NCI-H510A treated with DMSO at 0.1 percent for 48 hours (cell line): ENCODE measurements at places on chromosomes 2 and 18.
A peak's percentile ranks its signal among the peaks of the same experiment; 100 is the strongest.

DNA sequence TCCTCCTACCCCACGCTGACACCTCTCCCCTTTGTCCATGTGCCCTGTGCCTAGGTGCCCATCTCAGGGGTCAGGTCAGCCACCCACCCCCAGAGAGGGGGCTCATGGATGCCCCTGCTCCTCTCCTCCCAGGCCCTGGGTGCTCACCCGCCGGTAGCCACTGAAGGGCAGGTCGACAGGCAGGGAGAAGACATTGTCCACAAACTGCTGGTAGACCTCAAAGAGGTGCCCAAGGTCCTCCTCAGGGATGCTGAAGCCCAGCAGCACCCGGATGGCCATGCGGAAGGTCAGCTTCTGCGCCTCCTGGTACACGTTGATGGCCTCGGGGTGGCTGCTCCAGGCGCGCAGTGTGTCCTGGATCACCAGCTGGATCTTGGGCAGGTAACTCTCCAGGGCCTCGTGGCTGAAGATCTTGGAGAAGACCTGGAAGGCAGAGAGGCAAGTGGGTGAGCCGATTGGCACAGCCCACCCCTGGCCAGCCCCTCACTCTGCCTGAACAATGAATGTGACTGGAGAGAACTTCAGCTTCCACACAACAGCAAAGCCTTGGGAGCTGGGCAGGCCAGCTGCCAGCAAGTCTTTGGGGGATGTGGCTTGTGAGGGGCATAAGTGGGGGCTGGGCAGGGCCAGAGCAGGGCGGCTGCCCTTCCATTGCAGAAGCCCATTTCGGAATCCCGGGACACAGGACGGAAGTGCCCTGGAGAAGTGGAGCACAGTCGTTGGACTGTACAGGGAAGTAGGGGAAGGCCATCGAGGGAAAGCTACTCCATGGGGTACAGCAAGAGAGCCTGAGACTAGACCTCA is 12.5 kb downstream of the CYP26B1 start:
- DNase-seq = no peak

DNA sequence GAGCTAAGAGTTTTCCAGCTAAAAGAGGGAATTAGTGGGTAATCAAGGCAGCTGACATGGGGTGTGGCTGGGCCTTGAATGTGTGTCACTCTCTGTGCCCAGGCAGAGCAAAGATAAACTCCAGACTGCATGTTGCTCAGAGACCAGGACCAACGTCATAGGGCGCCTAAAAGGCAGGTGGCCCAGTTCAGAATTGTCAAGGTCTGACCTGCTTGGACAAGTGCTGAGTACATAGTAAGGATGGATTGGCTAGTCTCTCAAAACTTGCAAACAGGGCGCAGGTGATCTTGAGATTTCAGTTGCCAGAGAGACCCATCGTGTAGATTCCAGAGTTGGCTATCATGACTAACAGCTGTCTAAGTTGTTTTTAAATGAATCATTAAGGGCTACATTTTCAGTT is 19.0 kb downstream of the CLUL1 start:
- peak; percentile 67 for DNase-seq

GRCh38 chr18:64717026-64717425 is 568.1 kb upstream of the LINC00305 start:
- no peak for DNase-seq

GRCh38 chr2:241489733-241490680 is 18.4 kb downstream of the STK25 start:
- DNase-seq = no peak

DNA sequence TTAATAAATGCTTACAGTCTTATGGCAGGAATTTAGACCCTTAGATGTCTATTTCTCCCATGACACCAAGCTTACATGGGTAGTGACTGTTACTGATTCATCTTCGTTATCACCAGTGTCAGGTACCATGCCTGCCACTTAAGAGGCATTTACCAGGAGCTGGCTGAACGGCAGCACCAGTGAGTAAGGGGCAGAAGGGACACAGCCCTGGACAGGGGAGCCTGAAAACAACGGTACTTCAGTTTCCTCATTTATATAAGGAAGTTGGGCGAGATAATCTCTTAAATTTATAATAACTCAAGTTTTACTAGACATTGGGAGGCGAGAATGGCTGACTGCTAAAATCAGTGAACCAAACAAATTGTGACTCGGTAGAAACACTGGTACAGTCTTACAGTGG is 1.2 kb downstream of the COA5 start:
- DNase-seq = no peak

DNA sequence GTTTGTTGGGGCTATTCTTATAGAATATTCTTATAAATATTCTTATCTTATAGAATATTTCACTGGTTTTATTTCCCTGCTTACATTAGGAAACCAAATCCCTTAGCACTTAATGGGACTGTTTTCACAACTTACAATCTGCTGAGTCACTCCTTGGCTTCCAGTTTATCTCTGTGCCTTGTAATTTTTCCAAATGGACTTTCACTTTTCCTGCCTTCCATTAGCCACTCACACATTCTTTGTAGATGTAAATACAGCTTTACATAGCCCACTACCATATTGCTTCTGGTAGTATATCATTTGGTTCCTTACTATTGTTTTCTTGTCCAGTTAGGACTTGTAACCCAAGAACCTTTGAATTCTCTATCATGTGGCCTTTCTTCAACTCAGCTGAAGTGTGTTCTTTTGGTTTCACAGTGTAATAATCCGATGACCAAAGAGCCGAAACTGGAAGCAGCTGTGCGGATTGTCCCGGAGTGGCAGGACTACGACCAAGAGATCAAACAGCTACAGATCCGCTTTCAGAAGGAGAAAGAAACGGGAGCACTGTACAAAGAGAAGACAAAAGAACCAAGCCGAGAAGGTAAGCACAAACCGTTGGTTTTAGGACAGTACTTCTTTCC is 96.1 kb downstream of the UGGT1 start:
- peak; percentile 36 for DNase-seq

GRCh38 chr2:25085761-25086560 is 44.1 kb downstream of the EFR3B start:
- DNase-seq = peak; percentile 43

DNA sequence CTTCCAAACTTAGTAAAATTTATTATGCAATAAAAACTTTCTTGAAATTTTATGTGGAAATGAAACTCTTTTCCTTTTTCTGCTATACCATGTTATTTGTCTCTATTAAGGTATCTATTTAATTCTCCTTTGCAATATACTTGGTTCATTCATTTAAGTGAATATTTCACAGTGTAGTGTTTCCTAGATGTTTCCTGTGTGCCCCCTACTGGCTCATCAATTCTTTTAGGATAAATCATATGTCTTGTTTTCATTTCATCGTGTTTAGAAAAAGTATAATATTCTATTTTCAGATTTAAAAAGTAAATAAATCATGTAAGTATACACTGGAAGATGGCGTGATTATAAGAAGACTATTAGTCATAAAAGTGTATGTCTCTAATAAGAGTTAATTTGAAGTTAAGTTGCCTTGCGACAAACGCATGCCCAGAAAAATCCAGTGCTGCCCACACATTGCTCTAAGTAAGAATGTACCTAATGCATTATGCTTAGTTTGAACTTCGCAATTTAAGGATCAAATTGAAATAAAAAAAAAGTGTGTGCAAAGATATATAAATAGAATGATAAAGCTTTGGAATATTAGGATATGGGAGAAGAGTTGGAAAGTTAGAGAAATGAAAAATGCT is 525.4 kb downstream of the KCNJ3 start:
- DNase-seq = peak; percentile 43

DNA sequence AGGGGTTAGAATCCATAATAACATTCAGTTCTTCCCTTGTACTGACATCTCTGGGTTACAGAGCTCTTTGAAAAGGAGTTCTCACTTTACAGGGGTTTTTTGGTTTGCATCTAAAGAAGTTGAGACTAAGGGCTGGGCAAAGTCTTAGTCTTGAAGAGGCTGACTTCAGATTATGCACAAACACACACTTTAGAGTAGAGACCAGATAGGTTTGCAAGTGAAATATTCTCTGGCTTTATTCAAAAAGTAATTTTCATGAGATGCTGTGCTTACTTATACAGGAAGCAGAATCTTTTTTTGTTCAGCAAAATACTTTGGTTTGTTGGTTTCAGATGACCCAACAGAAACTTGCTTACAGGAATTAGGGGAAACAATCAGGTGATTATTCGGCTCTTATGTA is 410.9 kb upstream of the LRRTM1 start:
- no peak for DNase-seq

- DNase-seq = no peak
Measured at GRCh38 chr18:1026930-1027329, 122.3 kb downstream of the ADCYAP1 start.

DNA sequence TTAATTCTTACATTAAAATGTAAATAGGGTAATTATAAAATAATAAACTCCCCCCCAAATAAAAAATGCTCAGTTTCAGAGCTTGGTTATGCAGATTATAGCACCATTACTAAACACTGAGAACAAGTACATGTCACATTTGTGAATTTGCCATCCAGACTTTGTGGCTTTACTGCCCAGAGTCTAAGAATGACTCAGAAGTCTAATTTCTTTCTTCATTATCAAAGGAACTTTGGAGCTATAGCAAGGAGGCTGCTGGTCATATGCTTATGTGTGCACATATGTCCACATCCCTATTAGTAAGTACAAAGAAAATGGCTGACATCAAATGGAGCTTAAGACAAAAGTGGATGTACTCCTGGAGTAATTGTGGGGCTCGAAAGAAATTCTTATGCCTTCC is 248.5 kb upstream of the SESTD1 start:
- DNase-seq = no peak

DNA sequence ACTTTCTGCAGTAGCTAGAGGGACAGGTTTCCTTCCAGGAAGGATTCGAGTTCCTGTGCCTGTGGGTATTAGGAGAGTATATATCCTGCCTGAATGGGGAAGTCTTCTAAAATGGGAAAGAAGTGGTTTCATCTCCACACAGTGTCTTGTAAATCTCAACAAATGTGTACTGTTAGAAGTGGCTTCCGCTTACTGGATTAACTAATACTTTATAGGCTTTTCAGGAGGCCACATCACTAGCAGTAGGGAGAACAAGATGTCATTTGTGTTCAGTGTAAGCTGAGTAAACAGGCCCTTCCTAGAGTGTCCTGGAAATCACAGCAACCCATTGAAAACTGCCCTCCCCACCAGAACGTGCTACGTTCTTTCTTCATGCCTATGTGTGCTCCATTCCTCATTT is 12.5 kb upstream of the POLR1B start:
- no peak for DNase-seq

DNA sequence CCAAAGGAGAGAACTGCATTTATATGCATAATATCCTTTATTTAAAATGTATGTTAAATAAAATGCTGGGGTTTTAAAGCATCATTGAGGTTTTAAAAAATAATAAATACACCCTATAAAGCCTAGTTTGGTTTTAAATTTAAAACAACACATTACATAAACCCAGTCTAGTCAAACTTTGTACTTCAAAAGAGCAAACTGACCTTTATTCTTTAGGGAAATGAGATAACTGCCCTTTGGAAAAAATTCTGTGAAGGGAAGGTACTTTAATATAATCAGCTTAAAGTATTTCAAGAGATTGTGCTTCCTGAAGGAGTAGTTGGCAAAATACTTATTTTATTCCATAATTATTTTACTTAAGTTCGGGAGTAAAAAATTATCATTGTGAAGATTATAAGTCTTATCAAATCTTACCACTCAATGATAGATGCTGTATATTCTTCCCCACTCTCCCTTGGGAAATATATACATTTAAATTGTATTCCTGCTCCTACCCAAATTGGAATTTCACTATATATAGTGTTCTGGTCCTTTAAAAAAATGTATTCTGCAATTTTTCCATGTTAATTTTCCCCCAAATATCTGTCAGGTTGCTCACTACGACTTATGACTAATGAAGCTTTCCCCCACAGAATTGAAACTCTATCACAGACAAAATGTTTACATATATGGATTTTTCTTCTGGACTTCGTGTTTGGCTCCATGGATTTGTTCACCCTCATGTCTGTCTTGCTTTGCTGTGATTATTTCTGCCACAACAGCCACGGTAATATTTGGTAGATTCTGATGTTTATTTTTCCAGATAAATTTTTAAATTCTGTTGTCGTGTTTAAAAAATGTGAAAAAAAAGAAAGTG is 42.1 kb downstream of the ZC3H6 start:
- no peak for DNase-seq

- DNase-seq = no peak
Measured at GRCh38 chr2:28164280-28164801, 228.3 kb upstream of the FOSL2 start.

DNA sequence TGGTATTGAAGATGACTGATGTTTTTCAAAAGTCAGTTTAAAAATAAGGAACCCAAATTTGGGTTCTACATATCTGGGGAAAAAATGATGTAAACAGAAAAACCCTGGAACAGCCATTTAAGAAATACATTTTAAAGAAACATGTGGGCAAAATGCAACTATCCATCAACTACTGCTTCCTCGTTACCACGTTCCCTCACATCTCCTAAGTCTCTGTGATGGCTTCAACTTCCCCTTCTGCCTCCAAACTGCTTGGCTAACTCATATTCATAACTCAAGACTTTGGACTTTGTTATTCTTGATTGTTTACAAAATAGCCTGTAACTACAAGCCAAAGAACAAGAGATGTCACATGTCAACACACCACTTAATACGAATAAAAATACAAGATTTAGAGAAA is 116.3 kb downstream of the DYM start:
- DNase-seq = no peak

GRCh38 chr2:40511661-40512213 is 59.8 kb upstream of the SLC8A1 start:
- no peak for DNase-seq

DNA sequence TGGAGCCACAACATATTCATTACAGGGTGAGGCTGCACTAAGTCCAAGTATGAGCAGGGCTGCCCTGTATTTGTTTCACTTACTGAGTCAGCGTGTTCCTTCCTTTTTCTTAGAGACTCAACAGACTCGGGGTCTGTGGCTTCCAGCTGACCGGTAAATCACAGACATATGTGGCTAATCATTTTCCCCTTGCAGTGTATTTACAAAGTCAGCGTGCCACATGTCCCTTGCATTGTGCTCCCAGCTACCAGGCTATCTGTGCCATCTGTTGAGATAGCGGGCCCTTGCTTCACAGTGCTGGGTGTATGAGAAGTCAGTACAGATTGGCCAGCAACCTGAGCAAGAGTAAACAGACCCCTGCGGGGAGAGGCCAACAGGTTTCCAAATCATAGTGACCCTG is 254.3 kb downstream of the LRRTM1 start:
- DNase-seq = no peak

GRCh38 chr2:20439503-20439902 is 7.4 kb upstream of the RHOB start:
- DNase-seq = no peak
